ENCODE measurements at places on chromosomes 11 and 22.

DNA sequence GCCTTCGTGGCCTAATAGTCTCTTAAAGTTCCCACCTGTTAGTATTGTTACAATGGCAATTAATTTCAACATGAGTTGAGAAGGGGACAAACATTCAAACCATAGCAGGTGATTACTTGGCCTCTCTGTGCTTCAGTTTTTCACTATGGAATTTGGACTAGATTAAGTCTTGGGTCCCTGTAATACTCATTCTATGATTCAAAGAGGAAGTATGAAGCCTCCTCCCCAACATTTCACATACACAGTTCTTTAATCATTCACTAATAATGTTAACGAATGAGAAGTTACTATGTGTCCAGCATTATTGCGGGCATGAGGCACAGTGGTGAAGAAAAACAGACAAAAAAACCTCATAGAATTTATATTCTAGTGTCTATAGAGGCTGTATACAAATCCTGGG is 19.9 kb upstream of the USP47 start:
- no peak for DNase-seq

- DNase-seq, result peak; percentile 67
Observed at GRCh38 chr11:86931548-86932258, 23.5 kb downstream of the FZD4 start.

GRCh38 chr22:47632701-47633100 is 870.3 kb downstream of the TBC1D22A start:
- no peak for DNase-seq

- DNase-seq, result peak; percentile 33
Observed at GRCh38 chr11:57325735-57326048, 940 bp upstream of the TNKS1BP1 start.

DNA sequence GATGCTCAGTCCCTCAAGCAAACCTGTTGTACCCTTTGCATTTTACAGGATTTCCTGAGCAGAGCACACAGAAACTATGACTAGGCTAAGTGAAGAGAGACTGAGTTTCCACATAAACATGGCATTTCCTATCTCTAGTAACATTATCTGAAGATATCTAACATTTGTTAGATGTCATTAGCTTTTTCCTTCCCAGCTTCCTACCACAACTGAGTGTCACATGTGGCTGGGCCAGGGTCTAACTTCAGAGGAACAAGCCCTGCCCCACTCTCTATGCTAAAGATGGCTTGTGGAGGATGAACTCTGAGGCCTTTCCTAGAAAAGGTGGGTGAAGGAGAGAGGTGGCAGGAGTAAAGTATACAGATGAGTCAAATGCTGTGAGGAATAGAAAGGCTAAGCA is 16.5 kb downstream of the C22orf42 start:
- DNase-seq, result no peak

- DNase-seq, result no peak
Observed at GRCh38 chr22:47171441-47172221, 409.2 kb downstream of the TBC1D22A start.

DNA sequence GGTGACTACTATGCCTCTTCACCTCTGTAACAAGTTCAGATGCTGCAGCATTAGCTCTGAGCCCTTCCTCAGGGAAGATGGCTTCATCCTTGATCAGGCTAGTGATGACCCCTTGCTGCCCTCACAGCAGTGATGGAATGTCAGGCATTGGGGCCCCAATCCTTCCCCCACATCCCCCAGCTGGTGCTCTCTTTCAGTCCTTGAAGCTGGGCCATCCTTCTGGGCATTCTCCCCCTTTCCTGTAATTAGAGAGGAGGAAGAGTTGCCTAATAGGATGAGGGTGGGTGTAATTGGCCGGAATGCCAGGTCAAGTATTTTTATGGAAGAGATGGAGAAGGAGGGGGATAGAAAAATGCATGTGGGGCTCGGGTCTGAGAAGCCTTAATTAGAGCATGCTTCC is 62.6 kb downstream of the TRAF6 start:
- DNase-seq, result no peak

DNA sequence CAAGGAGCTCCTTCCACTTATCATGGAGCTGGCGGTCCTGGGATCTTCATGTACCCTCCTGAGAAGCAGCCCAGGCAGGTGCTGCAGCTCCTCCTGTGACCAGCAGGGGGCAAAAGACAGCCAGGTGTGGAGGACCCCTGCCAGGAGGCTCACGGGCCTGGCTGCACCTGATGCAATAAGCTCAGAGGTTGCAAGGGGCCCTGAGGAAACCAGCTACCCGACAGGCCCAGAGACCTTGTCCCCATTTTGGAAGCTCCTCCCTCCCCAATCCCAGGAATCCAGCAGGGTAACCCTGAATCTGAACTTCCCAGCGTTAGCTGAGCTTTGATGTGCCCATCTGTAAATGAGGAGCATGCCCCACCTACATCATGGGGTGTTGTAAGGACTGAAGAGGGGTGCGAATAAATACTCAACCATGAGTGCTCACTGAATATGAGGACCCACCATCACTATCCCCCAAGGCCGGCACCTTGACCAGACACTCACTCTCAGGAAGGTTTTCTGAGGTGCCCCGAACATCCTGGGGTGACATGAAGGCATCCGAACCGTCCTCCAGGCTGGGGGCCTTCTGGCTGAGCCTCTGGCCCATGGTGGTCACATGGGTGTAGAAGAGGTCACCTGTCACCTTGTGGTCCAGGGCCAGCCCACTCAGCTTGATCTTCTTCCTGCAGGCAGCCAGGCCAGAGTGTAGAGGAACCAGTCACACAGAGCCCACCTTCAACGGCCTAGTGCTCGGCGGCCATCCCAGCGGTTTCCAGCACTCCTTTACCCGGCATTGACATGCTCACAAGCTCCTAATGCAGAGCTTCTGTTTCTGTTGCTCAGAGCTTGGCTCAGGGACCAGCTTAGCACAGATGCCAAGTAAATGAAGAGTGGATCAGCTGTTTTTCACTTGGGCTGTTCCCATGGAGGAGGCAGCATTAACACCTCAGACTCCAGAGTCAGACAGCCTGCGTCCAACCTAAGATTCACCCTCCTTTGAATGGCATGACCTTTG is 21.7 kb downstream of the SLC43A1 start:
- DNase-seq, result peak; percentile 57

DNA sequence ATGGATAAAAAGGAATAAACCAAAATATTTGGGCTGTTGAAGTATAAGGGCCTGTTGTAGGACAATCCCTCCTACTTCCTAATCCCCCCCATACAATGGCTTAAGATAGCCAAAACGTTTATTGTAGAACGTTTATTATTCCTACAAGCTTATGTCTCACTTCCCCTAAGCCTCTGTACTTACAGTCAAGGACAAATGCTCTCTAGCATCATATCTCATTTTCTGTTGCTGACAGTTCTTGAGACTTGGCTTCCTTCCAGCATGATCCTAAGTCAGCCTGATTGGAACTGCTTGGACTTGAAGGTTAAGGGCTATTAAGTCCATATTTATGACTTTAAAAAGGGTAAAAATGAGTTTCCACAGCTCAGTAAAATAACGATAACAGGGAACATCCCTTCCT is 8.8 kb downstream of the MISFA start:
- no peak for DNase-seq

- no peak for DNase-seq
Observed at GRCh38 chr11:76339221-76339620, 41.7 kb downstream of the THAP12 start.

DNA sequence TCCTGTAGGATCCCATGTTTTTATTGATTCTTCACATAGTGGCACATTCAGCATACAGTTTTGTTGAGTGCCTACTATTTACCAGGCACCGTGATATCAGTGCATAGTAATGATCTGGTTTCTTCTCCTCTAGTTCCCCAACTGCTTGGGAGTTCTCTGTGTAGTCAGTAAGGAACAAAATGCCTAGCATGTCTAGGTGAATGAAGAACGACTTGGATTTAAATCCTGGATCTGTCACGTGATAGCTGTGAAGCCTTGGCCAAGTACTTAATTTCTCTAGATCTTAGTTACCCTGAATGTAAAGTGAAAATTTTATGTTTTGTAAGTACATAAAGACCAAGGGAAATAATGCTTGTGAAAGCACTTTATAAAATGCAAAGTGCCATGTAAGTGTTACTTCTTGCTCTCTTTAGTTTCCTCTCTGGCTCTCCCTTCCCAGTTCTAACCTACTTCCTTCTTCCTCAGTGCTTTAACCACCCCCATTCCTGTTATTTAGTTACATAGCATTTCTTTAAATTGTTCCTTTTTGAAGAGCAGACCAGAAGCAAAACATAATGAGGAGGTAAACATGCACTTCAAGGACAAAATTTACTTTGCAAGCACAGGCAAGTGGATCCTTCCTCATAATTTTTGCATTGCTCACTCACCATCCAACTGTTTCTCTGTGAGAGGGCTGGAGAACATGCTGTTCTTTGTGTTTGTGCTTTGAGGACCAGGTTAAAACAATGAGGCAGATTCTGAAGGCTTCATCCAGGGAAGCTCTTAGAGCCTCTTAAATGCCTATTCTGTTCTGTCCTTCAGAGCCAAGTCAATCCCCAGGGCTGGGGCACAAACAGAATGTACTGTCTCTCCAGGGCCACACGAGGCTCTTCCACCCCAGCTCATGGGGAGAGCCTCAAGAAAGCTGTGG is 353.9 kb upstream of the TENM4 start:
- no peak for DNase-seq
